ENCODE measurements at places on chromosomes 5 and 9.

DNA sequence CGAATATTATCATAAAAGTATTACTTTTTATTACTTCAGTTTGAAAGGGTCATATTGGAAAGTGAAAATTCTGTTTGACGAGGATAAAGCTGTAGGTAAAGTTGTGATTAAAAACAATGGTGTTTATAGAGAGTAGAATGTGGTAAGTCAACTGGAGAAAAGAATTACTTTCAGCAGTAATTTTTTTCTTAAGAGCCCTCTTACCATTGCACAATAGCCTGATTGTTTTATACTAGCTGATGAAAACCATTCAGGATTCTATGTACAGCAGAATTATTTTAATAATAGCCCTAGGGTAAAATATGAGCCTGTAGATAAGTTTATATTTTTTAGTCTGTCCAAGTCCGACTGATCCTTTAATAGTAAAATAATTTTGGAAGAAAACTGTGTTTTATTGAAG is 16.6 kb downstream of the CDC42SE2 start:
- DNase-seq, result no peak

DNA sequence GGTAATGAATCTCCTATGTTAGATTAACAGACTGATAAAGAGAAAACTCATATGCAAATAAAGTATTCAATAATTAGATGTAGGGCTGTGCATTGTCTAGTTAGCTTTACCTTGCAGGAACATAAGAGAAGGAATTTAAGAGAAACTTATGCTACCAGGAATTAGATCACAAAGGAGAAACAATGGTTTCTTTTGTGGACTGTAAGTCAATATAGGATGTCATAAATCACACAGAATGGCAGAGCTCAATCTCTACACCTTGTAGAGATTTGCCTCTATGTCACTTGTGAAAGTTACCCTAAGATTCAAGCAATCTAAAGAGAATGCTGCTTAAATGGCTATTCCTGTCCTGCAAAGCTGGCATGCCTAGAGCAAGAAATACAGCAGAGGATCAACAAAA is 26.0 kb downstream of the SLCO4C1 start:
- no peak for DNase-seq

DNA sequence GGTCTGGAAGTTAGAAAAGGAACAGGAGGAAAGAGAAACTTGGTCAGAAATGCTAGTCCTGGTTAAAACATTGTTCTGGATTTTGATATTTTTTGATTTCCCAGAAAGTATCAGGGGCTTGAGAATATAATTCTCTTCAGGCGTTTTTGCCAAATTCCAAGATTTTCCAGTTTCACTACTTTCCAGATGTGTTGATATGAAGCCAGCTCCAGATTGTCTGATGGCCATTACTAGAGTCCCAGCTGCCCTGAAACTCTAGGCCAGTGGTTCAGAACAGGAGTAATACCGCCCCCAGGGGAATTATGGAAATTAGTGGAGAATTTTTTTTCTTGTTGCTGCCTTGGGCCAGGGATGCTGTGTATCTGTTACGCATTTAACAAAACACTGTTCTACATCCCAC is 88.6 kb downstream of the KCNN2 start:
- DNase-seq, result no peak

DNA sequence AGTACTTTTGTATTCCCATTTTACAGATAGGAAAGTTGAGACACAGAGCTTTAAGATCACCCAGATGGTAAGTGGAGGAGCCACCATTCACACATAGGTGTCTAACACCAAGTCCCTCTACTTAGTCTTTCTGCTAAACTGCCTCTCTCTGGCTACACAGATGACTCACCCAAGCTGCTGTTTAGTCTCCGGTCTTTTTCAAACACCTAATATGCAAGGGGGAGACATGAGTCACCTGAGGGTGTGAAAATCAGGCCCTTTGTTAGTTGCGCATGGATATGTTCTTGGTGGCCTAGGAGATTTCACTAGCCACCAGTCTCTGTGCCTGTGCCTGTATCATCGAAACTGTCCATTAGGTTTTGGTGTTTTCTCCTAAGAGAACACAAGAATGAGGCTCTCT is 117.8 kb downstream of the MAST4 start:
- no peak for DNase-seq

GRCh38 chr5:141040093-141040770 is 10.9 kb upstream of the PCDHB1 start:
- DNase-seq, result no peak

- DNase-seq, result peak; percentile 35
Observed at GRCh38 chr5:74934949-74935751, 69.0 kb upstream of the FAM169A start.

- DNase-seq, result no peak
Observed at GRCh38 chr9:3299872-3300271, 225.9 kb downstream of the RFX3 start.

GRCh38 chr9:121836366-121836885 is 185.0 kb downstream of the DAB2IP start:
- no peak for DNase-seq

DNA sequence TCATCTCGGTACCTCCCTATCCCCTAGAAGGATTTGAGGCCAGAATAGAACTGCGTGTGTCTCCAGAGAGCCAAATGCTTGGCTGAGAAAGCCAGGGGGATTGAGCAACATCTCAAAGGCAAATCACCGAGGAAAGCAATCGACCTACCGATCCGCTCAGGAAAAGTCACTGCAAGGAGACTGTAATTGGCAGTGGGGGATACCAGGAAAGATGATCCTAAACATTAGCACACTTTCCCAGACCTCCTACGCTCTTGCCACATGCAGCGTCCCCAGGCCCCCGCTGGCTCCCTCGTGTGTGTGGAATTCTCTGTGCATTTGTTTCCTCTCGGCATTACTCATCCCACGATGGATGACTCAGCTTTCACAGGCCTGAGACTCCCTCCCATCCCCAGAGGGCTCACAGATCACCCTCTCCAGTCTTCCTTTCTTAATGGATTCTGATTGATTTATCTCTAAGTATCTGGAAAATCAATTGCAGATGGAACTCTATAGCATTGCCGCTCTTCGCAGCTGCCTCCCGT is 82.2 kb upstream of the ICE1 start:
- DNase-seq, result no peak

DNA sequence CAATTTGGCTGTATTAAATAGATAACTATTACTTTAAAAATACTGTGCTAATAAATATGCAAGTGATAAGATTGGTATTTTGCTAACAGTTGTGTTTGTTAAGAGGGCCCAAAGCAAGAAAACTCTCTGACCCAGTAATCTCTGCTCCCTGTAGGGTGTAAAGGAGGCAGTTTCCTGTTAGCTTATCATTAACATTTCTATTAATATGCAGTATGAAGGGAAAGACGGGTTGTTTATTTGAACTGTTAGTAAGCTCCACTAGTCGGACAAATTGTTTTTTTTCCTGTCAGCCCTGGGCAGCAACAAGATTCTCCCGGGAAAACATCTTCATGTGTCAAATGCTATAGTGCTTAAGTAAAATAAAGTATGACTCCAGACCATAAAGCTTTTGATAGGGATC is 35.6 kb downstream of the ERP44 start:
- no peak for DNase-seq

- no peak for DNase-seq
Observed at GRCh38 chr9:91256235-91256634, 105.5 kb downstream of the AUH start.

DNA sequence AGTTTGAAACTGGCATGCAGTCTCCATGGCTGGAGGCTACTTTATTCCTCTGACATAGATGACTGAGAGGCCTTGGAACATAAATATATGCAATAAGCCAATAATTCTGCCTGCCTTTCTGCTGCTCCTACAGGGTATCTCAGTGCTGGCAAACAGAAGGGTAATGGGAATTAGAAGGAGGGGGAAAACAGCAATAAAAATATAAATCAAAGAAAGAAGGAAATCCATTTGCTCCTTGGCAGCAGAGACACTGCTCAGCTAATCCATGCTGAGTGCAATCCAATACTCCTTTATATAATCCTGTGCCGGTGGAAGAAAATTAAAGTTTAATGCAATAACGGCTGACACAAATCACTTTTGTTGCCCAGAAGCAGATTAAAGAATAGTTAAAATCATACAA is 478.9 kb downstream of the SPATA31D1 start:
- no peak for DNase-seq

DNA sequence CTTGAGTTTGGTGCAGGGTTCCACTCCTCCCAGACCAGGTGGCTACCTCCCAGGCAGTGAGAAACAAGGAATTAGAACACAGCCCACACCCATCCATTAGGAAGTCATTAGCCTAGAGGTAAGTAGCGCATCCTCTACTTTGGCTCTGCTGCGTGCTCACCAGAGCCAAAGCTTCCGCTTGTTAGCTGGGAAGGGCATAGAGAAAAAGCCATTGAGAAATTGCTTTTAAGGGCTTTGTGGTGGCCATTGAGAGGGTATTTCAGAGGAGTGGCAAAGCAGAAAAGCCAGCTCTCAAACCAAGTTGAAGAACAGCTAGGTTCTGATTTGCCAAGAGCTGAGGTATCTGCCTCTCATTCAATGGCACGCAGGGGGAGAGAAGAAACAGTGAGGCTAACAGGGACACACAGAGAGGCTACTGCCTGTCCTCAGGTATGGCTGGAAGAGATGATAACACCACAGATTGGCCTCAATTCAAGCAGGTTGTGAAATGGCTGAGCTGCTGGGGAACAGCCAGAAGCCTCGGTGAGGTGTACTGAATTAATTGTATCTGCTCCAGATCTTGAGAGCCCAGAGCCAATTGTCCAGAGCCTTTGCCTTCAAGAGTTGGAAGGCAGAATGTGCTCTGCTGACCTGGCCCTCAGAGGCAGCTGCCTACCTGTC is 119.4 kb downstream of the NTRK2 start:
- DNase-seq, result no peak

GRCh38 chr5:24817966-24818365 is 173.2 kb upstream of the CDH10 start:
- no peak for DNase-seq

DNA sequence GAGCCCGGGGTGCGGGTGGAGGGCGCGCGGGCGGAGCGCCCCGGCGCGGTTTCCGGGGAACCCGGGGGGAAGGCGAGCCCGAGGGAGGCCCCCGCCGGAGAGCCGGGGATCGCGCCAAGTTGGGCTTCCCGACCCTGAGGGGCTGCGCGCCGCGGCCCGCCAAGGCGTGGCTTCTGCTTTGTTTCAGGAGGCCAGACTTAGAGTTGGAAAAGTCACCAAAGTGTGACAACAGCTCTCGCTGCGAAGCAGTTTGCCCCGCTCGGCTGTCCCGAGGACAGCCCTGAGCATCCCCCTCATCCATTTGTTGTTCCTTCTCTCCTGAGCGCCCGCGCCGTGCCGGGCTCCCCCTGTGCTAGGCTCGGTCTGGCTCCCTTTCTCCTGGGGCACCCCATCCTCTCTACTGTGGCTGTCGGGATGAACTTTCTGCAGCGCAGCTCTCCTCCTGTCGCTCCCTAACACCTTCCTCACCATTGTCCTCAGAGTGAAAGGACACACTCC is 410 bp downstream of the GLIPR2 start:
- DNase-seq, result no peak

DNA sequence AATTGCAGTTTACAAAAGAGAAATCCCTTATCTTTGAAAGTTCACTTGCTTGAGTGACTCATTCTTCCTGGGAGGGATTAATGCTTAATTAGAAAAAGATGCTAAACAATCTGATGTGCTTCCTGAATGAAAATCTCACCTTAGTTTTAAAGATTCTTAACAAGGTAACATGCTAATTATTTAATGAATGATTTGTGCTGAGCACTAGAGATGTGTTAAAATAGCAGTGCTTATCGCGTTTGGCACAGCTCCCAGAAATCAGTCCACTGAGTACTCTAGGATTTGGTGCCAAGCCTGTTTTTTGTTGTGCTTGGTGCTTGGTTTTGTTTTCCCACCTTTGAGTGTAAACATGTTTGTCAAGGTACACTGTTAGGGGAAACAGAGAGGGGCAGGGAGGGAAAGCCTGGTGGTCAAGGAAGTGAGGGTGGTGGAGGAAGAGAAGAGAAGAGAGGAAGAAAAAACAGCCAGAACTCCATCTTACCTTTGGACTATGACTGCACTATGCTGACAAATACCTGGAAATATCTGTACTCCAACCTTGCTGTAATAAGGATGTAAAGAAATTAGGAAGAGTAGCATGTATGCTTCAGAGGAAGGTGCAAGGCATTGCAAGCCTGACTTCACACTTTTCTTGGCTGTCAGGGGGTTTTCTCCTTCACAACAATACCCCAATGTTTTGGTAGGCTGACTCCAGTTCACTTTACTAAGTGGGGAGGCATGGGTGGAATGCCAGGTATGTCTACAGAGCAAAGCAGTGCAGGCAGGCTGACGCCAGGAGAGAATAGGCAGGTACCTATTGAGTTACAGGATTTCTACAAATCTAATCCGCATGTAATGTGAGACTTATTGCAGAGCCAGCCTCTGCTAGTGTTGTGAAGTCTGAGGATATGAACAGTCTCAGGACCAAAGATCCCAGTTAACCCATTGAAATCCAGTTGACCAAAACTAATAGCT is 157.2 kb upstream of the ISL1 start:
- DNase-seq, result no peak

- DNase-seq, result no peak
Observed at GRCh38 chr5:9663891-9664290, 33.7 kb upstream of the TAS2R1 start.

DNA sequence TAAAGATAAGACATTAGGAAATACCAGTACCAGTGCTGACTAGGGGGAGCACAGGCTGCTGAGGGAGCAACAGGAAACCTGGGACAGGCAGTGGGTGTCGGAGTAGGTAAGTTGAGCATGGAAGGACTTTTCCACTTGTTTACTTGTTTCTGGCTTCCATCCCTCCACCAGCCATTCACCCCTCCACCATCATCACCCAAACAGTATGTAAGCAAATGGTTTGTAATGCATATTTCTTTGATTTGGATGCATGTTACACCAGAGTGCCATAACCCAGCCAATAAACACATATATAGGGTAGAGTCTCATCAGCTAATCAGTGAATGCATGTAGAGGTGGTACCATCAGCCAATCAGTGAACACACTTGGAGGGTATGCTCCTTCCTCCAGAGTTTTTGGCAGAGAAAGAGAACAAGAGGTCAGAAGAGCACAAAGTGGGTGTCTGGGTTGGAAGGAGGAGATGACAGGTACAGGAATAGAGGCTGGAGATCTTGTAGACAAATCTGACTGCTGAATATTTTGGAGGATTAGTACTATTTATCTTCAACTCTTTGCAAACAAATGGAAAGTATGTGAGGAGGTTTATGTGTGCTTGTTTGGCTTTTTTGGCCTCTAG is 37.7 kb upstream of the PDE8B start:
- DNase-seq, result no peak

DNA sequence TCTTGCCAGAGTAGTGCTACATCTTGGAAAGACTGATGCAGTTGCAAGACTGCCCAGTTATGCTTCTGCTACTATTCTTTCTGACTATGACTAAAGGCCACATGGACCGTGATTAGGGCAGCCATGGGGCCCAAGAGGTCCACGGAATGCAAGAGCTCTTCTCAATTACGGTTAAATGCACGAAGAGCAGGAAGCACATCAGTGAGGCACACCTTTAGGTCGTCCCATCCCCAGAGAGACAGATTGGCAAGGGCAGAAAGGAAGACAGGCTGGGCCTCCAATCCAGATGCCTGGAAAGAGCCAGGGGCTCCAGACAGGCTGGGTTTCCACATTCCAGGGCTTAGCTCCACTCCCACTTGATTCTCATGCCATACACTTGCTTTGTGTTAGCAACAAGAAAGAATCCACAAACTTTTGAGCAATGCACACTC is 132.3 kb upstream of the SLIT3 start:
- no peak for DNase-seq
